ENCODE measurements at places on chromosomes 1 and 21.
A peak's percentile ranks its signal among the peaks of the same experiment; 100 is the strongest.

- DNase-seq = no peak
These were observed 25.4 kb downstream of the PTPRC start for GRCh38 chr1:198664068-198664788.

GRCh38 chr1:51669816-51670215, 52.9 kb downstream of the OSBPL9 start:
- no peak for DNase-seq

- DNase-seq = no peak
These were observed 431.0 kb upstream of the ADGRL4 start for GRCh38 chr1:79437540-79437939.

DNA sequence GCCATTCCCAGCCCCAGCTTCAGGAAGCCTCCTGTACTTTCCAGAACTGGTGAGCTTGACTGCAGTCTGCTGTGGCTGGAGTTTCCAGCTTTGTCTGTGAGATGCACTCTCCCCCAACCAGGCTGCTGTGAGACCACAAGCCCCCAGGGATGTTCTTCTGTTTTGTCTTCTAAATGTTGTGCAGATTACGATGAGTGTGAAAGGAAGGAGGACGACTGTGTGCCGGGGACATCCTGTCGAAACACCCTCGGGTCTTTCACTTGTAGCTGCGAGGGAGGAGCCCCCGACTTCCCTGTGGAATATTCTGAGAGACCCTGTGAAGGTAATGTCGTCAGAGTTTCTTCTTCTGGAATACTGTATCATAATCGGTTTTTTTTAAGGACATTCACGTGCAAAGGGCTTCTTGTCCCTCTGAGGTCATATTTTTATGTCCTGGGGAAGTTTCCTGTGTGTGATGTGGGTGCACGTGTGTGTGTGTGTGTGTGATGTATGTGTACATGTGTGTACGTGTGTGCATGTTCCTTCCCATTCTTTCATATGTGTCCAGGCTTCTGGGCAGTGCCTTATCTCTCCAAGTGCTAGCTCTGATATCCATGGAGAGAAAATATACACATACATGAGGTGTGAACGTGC, 49.9 kb downstream of the UMODL1 start:
- DNase-seq = no peak

DNA sequence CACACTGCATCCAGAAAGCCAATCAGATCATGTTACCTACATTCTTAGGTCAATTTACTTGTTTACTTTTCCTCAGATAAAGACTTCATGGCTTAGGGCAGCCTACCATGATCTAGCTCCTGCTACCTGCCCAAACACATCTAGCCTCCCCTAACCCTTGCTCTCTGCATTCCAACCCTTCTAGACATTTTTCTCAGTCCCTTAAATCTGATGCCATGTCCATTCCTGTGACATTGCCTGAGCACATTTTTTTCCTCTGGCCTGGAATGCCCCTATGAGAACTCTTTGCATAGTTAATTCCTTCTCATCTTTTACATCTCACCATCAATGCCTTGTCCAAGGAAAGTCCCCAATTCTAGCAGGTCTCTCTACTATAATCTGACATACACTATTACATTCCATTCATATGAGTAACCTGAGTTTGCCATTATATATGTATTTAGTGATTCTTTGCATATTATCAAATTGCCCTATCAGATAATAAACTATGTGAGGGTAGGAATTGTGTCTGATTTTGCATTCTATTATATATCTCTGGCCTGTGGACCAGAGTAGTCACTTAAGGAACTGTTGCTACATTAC, 166.9 kb downstream of the COL11A1 start:
- DNase-seq = no peak

- DNase-seq = no peak
These were observed 10.6 kb upstream of the GADD45A start for GRCh38 chr1:67674260-67675011.

GRCh38 chr1:200895443-200895789, 716 bp downstream of the INAVA start:
- DNase-seq = no peak

GRCh38 chr1:67632811-67633655, 52.0 kb upstream of the GADD45A start:
- no peak for DNase-seq

DNA sequence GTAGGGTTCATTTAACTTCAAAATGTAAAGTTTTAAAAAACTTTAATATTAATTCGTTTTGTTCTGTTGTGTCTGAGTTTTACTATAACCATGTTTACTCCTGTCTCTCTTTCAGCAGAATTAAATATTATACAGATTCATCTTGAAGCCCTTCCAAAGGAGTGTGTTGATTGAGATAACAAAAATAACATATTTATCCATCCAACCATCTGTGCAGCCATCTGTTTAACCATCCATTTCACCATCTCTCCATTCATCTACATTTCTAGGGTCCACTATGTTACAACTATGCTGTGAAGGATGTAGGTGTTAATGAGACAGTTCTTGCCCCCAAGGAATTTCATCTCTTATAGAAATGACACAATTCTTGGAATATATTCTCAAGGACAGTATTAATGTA, 36.0 kb upstream of the GNG12 start:
- no peak for DNase-seq

- DNase-seq = peak; percentile 41
These were observed 1.8 kb downstream of the DISC1 start for GRCh38 chr1:231628207-231628876.

GRCh38 chr1:61623852-61624251, 101.1 kb downstream of the TM2D1 start:
- DNase-seq = no peak

DNA sequence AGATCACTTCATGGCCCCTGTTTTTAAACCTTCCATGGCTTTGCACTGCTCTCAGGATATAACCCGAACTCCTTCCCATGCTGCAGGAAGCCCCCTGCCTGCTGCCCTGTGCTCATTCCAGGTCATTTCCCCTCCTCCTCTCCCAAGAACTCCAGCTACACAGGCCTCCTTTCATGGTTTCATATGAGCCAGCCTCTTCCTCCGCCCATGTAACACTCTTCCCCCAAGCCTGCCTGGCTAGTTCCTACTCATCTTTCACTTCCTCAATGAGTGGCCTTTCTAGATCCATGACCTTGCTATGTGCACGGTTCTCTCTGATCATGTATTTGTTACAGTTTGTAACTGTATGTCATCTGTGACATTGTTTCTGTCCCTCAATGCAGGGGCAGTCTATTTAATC, 3.1 kb upstream of the NCF2 start:
- DNase-seq = no peak

DNA sequence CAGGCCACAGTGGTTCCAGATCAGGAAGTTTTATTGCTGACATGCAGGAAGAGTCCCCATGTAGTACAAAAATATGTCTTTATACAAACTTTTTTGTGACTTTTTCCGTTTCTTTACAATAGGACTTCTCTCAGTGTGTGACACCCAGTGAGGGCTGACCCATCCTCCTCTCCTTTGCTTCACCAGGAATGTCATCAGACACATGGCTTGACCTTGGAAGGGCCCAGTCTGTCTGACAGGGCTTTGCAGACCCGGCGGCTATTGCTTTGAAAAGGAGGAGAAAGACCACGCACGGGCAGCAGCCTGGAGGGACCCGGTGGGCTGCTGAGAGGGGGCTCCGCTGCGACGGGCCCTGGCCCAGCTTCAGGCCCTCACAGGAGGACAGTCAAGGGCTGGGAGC, 16.2 kb upstream of the EVA1B start:
- no peak for DNase-seq

DNA sequence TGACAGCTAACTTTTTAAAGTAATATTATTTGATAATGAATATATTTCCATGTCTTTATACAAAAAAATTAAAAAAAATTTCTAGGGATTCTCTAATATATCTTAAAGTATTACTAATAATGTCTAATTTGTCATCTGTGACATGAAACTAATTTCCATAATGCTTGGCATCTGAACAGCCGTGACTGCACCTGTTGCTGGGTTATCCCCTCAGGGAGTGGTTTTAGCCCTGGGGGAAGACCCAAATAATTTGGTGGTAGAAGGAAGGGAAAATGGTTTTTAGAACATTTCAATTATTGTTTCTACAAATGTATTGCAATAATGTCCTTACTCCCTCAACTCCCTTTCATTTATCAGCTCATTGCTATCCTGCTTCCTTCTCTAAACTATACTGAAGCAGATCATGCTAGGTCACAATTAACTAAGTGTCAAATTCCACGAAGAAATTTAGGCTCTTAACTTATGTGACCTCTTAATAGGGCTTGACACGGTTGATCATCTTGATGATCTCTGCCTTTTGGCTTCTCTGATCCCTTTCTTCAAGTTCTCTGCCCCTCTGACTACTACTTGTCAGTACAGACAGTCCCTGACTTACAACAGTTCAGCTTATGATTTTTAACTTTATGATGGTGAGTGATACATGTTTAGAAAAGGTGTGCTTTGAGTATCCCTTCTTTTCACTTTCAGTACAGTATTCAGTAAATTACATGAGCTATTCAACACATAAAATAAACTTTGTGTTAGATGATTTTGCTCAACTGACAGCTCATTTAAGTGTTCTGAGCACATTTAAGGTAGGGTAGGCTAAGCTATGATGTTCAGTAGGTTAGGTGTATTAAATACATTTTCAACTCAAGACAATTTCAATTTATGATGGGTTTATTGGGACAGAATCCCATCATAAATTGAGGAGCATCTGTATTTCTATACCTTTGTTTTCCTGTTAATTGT, 26.4 kb upstream of the DPH5 start:
- DNase-seq = no peak

DNA sequence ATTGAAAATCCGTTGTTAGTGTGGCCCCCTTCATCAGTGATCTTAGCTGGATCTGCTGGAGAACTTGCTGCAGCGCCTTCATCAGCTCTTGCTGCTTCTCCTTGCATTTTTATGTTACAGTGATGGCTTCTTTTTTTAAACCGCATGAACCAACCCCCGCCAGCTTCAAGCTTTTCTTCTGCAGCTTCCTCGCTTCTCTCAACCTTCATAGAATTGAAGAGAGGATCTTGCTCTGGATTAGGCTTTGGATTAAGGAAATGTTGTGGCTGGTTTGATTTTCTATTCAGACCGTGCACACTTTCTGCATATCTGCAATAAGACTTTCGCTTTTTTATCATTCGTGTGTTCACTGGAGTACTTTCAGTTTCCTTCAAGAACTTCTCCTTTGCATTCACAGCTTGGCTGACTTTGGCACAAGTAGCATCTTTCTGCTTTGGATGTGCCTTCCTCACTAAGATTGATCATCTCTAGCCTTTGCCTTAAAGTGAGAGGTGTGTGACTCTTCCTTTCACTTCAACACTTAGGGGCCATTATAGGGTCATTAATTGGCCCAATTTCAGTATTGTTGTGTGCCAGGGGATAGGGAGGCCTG, 13.1 kb downstream of the RNF187 start:
- DNase-seq = no peak

DNA sequence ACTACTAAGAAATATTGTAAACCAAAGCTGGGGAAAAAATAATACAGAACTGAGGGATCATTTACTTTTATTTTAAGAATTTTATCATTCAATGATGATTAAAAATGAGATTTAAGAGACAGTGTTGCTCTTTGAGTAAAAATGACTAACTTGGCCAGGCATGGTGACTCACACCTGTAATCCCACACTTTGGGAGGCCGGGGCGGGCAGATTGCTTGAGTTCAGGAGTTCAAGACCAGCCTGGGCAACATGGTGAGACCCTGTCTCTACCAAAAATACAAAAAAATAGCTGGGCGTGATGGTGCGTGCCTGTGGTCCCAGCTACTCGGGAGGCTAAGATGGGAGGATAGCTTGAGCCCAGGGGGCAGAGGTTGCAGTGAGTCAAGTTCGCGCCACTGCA, 21.8 kb upstream of the PLEKHO1 start:
- no peak for DNase-seq

- no peak for DNase-seq
These were observed 20.5 kb upstream of the TENT5B start for GRCh38 chr1:27033043-27033746.

DNA sequence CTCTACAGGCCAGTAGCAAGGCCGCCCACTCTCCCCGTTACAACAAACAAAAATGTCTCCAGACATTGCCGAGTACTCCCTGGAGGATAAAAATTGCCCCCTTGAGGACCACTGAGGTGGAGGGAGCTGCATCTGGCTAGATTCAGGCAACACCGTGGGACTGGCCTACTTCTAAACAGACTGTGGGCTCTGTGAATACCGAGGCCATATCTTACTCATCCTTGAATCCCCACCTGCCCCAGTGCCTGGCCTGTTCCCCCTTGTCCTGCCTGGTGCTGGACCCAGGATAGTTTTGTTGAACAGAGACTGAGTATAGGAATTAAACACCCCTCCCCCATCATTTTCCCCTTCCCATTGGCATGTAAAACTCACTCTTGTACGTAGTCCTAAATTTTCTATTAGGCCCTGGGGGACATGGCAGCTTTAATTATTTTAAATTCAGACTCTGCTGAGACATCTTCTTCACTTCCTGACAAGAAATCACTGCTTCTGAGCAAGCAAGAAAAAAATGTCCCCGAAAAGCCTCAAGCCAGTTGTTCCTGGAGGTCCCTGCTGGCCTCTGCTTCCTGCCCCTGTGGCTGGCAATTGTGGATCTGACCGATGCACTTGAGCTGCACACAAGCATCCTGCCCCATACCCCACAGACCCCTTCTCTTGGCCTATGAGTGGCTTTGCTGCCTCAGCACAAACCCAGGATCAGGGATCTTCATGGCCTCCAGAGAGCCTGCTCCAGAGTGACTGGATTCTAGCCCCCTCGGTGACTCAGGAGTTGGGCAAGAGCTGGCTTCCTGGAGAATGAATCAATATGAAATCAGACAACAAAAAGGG, 111.0 kb downstream of the ACTL8 start:
- DNase-seq = no peak

DNA sequence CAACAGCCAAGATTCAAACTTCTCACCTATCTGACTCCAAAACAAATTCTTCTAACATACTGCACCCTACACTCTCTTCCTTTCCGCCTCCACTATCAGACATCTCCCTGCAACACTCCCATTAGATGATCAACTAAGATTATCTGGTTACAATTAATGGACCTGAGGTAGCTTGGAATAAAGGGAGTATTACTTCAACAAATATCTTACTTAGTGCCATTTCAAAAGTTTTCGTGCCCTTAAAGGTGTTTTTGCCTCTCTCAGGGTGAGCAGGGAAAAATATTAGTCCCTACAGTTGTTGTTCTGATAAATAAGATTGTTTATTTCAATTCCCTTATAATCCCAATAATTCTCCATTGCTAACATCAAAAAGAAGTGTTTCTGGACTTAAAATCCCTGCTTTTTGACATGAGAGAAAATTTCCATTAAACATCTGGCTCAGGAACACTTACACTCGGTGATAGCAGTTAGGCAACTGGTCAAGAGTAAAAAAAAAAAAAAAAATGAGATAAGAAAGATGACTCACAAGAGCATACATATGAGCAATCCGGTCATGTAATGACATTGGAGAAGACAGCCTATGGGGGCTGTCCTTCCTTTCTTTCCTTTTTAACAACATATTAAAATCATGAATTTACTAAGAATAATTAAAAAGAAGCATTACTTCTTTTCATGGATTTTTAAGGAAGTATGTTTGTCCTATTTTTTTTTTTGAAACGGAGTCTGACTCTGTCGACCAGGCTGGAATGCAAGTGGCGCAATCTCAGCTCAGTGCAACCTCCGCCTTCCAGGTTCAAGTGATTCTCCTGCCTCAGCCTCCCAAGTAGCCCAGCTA, 7.6 kb downstream of the RSBN1 start:
- no peak for DNase-seq

All from activated CD8-positive, alpha-beta memory T cell treated with anti-CD3 and anti-CD28 coated beads for 48 hours (primary cell).